ENCODE measurements at places on chromosomes 12 and 14.

DNA sequence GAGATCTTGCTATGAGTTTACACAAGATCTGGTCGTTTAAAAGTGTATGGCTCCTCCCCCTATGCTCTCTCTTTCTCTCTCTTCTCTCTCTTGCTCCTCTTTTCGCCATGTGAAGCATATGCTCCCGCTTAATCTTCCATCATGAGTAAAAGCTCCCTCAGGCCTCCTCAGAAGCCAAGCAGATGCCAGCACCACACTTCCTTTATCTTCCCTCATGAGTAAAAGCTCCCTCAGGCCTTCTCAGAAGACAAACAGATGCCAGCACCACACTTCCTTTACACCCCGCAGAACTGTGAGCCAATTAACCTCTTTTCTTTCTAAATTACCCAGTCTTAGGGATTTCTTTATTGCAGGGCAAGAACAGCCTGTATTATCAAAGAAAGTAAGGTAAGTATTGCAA is 152.4 kb downstream of the SEC23A start:
- no peak for DNase-seq

- DNase-seq, result no peak
These were observed 172.2 kb upstream of the PRICKLE1 start for GRCh38 chr12:42761601-42762350.

DNA sequence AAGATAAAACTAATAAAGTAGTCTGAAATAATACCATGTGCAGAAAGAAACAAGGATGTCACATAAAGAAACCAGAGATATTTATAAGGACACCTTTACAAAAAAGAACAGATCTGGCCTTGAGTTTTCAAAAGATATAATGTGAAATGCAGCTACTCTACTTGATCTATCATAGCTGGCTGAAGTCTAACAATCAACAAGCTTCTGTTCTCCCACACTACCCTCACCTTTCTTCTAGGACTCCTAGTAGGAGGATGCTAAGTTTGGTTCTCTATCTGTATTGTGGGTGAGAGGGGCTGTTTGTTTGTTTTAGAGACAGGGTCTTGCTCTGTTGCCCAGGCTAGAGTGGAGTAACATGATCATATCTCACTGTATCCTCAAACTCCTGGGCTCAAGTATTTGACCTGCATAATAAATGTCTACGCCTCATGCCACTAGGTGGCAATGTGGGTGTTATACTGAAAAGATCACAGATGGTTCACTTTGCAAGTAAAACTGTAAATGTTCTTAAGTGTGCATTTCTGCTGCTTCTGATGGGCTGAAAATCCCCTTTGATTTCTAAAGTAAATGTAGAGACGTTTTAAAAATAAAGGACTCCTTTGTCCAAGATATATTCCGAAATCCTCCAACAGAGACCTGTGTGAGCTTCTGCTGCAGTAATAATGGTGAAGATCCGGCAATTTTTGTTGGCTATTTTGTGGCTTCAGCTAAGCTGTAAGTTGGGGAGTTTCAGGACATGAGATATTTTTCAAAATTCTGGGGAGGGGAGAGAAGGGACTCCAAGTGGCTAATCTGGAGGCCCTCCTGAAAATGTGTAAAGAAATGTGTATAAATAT is 269.3 kb downstream of the DAD1 start:
- peak; percentile 62 for DNase-seq

- DNase-seq, result no peak
These were observed 22.0 kb downstream of the CFL2 start for GRCh38 chr14:34692348-34692747.

DNA sequence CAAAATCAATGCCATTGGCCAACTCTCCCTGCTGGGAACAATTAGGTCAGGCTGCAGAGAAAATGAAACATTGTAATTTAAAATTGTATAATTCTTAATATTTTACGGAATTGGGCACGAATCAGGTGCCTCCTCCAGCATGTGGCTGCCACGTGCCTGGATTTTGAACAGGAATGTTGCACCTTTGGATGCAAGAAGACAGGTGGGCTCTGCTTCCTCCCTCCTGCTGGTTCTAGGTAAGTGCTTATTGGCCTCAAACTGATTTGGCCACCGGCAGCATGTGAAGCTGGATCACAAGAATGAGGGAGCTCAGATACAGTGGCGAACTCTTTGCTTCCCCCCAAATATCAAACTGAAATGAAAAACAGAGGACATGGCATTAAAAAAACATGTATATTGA is 1559.9 kb upstream of the FLRT2 start:
- DNase-seq, result no peak

- DNase-seq, result no peak
These were observed 67.8 kb upstream of the TBX5 start for GRCh38 chr12:114473717-114474116.

- DNase-seq, result no peak
These were observed 123.3 kb downstream of the PAPOLA start for GRCh38 chr14:96625426-96625985.

DNA sequence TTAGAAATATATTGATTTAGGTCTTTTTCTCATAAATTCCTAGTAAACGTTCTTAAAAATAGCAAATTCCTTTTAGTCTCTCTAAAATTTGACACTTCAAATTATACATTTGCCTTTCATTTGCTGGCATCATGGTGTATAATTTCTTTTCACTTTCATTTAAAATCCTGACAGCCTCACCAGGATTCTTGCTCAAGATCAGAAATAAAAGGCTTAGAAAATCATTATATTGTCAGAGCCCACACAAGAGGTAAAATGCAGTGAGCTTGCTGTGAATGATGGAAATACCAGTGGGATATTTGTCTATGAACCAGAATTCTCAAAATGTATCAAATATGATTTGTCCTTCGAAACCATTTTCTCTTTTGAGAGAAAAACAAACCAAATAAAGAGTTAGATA is 78.2 kb upstream of the PIK3C2G start:
- DNase-seq, result no peak
